Daoy (cell line): ENCODE measurements at places on chromosomes 7 and 10. TPM values are rescaled to one million over a fixed set of nuclear protein-coding genes. Genes with fewer than 3 reads are reported as not detected.

Gene NRP1
- 42.9 and 61.5 TPM in 2 replicates for total RNA-seq

Gene TSPAN15
- total RNA-seq, result 1.6 and 4.6 TPM in 2 replicates

Gene WASL
- 11.0 and 12.7 TPM in 2 replicates for total RNA-seq

Gene FKBP6
- under 0.01 TPM in 1 of 2 replicates, not detected in the other for total RNA-seq

Gene PHF14
- total RNA-seq, result 38.6 and 41.2 TPM in 2 replicates

Gene ANKRD2
- not detected in 2 replicates for total RNA-seq

Gene SPDYE16
- under 0.01 TPM in 1 of 2 replicates, not detected in the other for total RNA-seq

Gene LIPF
- total RNA-seq, result not detected in 2 replicates

Gene COL26A1
- total RNA-seq, result 0.11 TPM in 1 of 2 replicates, not detected in the other

Gene SORBS1
- total RNA-seq, result 4.9 and 5.4 TPM in 2 replicates

Gene TAS2R38
- total RNA-seq, result not detected in 2 replicates

Gene OR2A2
- not detected in 2 replicates for total RNA-seq

Gene DKK1
- 39.8 and 44.7 TPM in 2 replicates for total RNA-seq

Gene ARL3
- total RNA-seq, result 5.9 and 9.0 TPM in 2 replicates

Gene PGAM2
- total RNA-seq, result 0.39 TPM in 1 of 2 replicates, not detected in the other

Gene MEPCE
- total RNA-seq, result 65.9 and 79.5 TPM in 2 replicates

Gene HTRA1
- 43.1 and 50.4 TPM in 2 replicates for total RNA-seq

Gene ITPRID1
- not detected in 2 replicates for total RNA-seq

Gene MYPN
- total RNA-seq, result 1.8 and 2.9 TPM in 2 replicates

Gene LAMB4
- not detected in 2 replicates for total RNA-seq

Gene ABCC2
- total RNA-seq, result 0.80 and 1.9 TPM in 2 replicates

Gene SOSTDC1
- not detected in 2 replicates for total RNA-seq

Gene SPACDR
- 1.6 TPM in 1 of 2 replicates, not detected in the other for total RNA-seq

Gene LRRC17
- total RNA-seq, result 88.4 and 107 TPM in 2 replicates

Gene ATP6V0A4
- total RNA-seq, result 0.63 TPM in 1 of 2 replicates, not detected in the other

Gene NEUROD6
- not detected in 2 replicates for total RNA-seq

Gene PON1
- not detected in 2 replicates for total RNA-seq

Gene OR2A42
- total RNA-seq, result not detected in 2 replicates

Gene HYAL4
- 0.63 and 2.1 TPM in 2 replicates for total RNA-seq

Gene GCK
- 0.46 TPM in 1 of 2 replicates, not detected in the other for total RNA-seq

Gene STK31
- total RNA-seq, result 0.34 and 0.36 TPM in 2 replicates

Gene GIMAP1
- under 0.01 TPM in 1 of 2 replicates, not detected in the other for total RNA-seq

Gene MAGI2
- 0.06 and 0.34 TPM in 2 replicates for total RNA-seq

Gene EPO
- not detected in 2 replicates for total RNA-seq
